CD4-positive, alpha-beta T cell treated with Interleukin-1 beta for 1 hour (primary cell): ENCODE measurements at places on chromosomes 16 and 17.

GRCh38 chr17:55450232-55450825 lies 28.7 kb upstream of the MMD start:
- DNase-seq: no peak

DNA sequence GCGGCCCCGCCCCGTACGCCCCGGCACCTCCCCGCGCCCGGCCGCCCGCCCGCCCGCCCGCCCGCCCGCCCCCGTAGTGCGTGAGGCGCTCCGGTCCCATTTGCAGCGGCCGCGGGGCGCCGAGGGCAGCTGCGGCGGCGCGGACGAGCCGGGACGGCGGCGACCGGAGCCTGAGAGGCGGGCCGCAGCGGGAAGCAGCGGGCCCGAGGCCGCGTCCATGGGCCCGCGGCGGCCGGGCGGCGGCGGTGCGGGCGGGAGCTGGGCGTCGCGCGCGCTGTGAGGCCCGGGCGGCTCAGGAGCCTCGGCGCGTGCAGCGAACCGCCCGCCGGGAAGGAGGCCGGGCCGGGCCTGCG lies at the start of gene MPRIP:
TSS of gene MPRIP (plus strand) at position 74 of the 353 bp plus-strand sequence. CDS start 392 bp downstream, outside the sequence.
- no peak for DNase-seq

DNA sequence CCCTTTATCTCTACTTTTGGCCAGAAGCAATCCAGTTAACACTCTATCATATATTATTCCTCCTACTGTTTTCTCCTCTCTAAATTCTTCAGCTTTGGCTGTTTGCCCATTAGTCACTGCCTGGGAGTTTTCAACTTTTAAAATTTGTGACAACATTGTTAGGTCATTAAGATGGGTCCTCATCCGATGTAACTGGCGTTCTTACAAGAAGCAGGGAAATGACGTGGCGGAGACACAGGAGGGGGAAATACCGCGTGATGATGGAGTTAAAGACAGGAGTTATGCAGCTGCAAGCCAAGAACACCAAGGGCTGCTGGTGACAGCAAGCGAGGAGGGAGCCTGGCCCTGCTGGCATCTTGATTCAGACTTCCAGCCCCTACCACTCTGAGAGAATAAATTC lies 34.8 kb upstream of the CPHXL start:
- DNase-seq: no peak

GRCh38 chr17:44102849-44103622 lies 20.4 kb downstream of the HDAC5 start:
- no peak for DNase-seq

GRCh38 chr17:82242698-82242976 lies 13.8 kb downstream of the SLC16A3 start:
- no peak for DNase-seq

GRCh38 chr16:11183035-11183812 lies 72.8 kb downstream of the SOCS1 start:
- DNase-seq: no peak

GRCh38 chr17:37820313-37820994 lies 75.6 kb upstream of the HNF1B start:
- no peak for DNase-seq

- no peak for DNase-seq
Observed at GRCh38 chr17:21522755-21523336, 146.7 kb downstream of the KCNJ12 start.

DNA sequence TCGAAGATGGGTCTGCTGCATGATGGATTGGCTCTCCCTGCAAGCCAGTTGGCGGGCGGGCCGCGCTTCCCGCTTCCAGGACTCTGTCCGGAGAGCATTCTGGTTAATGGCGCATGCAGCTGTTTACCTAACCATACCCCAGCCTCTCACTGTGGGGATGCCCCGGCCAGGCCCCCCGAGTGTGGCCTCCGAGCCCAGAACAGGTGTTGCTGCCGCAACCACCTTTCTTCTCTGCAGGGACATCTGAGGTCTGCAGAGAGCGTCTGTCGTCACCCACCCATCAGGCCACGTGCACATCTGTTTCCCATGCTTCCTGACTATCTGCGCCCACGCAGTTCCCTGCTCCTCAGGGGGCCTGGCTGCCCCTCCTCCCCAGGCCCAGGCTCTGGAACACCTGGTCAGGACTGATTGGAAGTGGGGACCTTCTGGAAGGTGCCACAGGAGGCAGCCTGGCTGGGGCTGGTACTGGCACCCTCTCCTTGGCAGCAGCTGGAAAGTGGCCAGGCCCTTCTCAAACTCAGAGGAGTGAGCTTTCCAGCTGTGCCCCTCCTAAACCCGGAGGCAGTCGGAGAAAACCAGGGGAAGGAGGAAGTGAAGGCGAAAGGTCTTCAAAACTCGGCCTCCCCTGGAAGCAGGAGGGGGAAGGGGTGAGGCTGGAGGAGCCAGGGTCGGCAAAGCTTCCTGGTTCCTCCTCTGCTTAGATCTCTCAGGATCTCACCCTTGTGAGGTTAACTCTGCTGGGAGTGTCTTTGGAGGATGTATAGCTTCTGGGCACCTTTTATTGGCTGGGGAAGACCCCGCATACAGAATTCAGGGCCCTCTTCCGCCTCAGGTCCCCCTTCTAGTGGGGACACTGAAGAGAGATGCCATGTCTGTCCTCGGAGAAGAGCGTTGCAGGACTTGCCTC lies 64.5 kb upstream of the CIBAR2 start:
- no peak for DNase-seq

DNA sequence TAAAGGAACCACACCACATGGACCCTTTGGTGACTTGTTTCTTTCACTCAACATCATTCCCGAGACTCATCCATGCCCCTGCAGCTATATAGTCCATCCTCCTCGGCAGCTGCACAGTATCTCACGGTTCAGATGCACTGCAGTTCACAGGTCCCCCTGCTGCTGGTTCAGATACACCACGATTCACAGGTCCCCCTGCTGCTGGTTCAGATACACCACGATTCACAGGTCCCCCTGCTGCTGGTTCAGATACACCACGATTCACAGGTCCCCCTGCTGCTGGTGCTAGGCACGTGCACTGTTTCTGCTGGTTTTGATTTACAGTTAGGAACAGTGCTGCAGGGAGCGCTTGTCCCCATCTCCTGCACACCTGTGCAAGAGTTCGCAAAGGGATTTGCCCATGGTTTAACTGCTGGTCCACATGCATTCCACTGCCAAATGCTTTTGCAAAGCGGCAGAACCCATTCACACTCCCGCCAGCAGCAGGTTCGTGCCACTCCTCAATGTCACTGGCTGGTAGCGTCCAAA lies 3.8 kb downstream of the HSDL1 start:
- peak; percentile 7 for DNase-seq

DNA sequence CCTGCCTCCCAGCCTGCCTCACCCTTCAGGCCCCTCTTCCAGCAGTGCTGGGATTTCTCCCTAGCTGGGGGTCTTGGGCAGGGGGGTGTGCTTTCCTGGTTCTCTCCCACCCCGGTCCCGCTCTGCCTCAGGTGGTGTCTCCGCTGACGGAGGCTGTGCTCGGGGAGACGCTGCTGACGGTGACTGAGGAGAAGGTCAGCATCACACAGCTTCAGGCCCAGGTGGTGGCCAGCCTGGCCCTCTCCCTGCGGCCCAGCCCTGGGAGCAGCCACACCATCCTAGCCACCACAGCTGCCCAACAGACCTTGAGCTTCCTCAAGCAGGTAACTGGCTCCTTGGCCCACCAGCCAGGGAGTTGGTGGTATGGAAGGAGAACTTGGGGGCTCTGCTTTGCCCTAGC lies 56.5 kb downstream of the TMEM132E start:
- DNase-seq: no peak

GRCh38 chr17:45371414-45372324 lies 54.8 kb upstream of the MAP3K14 start:
- DNase-seq: peak; percentile 19

- no peak for DNase-seq
Observed at GRCh38 chr16:66490774-66491715, 58.9 kb downstream of the TK2 start.

GRCh38 chr17:55037828-55038227 lies 69.3 kb downstream of the STXBP4 start:
- DNase-seq: no peak

GRCh38 chr17:43018932-43019331 lies 3.3 kb downstream of the VAT1 start:
- no peak for DNase-seq

GRCh38 chr17:64686705-64687104 lies 24.6 kb upstream of the SMURF2 start:
- DNase-seq: no peak

- no peak for DNase-seq
Observed at GRCh38 chr16:74051-74746, 1.8 kb upstream of the RHBDF1 start.

DNA sequence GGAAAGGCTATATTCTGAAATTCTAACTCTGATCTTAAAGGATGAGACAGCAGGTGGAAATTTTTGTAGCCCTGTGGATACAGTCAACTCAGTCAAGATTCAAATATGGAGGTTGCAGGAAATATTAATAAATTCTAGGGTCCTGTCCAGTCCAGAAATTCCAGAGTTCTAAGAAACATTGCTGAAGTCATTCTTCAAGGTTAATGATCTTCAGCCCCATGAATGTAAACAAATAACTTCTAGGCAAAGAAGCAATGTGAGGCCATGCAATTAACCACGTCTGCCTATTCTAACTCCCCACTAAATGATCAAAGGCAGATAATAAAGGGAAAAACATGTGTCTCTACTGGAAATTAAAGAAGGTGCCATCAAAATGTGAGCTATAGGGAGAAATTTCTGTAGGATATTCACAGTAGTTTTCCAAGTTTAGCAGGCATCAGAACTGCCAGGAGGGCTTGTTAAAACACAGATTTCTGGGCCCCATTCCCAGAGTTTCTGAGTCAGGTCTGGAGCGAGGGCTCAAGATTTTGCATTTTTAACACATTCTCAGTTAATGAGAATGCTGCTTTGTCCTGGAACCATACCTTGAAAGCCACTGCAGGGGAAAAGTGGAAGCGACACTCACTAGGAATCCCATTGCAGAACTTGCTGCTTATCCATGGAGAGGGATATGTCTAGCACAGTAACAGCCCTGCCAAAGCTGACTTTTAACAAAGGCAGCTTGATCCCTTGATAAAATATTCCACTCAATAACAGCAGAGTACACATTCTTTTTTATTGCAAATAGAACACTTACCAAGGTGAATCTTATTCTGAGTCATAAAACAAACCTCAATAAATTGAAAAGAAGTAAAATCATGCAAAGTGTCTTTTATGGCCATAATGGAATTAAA lies 61.8 kb downstream of the DNAH3 start:
- DNase-seq: no peak

GRCh38 chr17:74272731-74273201 lies 1.3 kb upstream of the DNAI2 start:
- DNase-seq: no peak

GRCh38 chr17:77864234-77865111 lies 94.0 kb upstream of the TNRC6C start:
- no peak for DNase-seq

DNA sequence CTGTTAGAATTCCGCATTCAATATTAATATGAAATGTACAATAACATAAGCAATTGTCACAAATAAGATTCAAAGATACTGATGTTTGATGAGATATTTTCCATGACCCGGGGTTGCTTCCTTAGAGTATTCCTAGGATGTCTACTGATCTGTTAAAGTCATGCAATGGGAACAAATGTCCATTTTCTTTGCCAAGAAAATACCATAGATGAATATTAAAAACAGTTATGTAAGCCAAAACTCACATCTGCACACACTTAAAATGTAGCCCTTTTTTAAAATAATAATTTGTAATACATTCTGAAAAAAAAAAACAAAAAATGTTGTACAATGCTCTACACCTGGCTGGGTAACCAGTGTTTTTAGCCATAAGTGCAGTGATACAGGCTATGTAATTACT lies 259.4 kb upstream of the AXIN2 start:
- DNase-seq: no peak

DNA sequence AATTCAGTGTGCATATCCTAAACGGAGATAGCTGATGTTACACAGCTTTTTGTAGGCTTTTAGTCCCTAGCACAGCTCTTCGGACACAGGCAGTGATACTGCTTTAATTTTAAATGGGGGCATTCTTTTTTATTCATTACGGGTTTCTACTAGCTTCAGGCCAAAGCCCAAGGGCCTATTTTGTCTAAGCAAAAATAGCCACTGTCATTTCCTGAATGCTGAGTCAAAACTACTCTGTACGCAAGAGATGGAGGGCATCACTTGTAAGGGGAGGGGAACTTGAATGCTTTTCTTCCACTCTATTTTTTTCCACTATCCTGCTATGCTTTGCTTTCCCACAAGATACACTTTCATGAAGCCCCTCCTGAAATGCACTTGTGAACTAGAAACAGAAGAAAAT lies 360.7 kb downstream of the PMP22 start:
- no peak for DNase-seq

DNA sequence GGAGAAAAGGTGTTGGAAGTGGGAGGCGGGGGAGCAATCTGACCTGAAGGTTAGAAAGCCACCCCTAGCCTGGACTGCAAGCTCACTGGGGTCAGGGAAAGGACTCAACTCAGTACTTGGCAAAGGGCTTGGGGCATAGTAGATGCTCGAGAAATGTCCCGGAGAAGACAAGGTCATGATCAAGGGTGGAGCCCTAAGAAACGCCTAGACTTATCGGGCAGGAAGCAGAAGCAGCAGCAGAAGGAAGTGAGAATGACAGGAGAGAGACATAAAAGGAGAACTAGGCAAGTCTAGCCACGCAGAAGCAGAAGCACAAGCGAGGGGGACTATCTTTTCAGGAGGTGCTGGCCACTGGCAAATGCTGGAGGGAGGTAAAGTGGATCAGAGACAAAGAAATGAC lies 10.2 kb downstream of the COTL1 start:
- peak; percentile 52 for DNase-seq

GRCh38 chr17:77948690-77949114 lies 9.8 kb upstream of the TNRC6C start:
- no peak for DNase-seq

GRCh38 chr16:88066680-88067529 lies 115.7 kb downstream of the BANP start:
- no peak for DNase-seq

DNA sequence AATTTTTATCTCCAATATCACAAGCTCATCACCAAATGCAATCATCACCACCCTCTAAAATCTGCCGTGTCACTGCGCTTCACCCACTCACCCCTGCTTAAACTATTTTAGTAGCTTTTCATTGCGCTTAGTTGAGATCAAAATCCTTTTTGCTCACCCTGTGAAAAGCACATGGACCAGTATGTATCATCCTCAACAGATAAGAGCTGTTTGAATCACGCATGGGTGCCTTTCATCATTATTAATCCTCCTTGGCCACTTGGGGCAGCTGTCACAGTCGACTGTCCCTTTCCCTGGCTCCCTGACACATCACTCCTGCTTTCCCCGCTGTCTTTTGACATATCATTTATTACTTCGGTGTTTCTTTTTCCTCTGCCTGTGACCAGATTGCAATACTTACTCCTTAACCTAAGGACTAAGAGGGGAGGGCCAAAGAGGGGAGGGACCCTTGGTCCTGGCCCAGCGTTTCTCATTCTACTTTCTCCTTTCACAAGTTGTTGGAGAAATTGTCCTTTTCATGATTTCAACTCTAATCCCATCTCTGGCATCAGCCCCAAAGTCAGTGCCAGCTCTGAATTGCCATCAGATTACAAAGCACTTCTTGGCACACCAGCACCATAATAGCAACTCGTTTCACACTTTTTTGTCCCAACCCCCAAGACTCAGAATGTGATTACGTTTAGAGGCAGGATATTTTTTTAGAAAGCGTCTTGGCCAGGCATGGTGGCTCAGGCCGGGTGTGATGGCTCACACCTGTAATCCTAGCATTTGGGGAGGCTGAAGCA lies 8.6 kb upstream of the KDM6B start:
- no peak for DNase-seq

- no peak for DNase-seq
Observed at GRCh38 chr16:35492225-35492624, 2032.8 kb downstream of the TP53TG3F start.
